ENCODE measurements at places on chromosomes 16 and 17.

DNA sequence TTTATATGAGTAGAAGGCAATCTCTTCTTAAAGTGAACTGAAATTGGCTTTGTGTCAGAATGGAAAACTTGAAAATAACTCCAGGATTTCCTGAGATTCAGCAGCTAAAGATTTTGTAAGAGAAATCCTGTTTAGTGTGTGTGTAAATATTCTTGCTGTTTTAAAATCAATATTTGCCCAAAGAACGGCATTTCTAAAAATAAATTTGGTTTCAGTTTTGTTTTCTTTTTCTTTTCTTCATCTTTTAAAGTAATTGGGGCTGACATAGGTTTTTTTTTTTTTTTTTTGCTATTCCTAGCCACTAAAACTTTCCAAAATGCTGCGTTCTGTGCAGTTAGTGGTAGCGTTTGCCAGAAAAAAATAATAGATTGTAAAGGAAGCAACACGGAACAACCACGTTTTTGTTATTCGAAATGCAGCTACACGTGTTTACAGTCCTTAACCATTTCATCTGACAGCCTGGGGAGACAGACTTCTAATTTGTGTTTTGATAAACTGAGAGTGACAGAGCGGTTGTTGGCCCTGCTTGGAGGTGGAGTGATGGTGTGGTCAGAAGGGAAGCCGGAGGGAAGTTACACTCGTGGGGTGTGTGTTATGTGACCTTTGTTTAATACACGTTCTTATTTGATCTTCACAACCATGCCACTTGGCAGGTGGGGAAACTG lies 21.6 kb upstream of the SMPD3 start:
- DNase-seq, result no peak

GRCh38 chr16:694187-694862 lies 4.1 kb upstream of the WDR24 start:
- no peak for DNase-seq

GRCh38 chr16:18803569-18804462 lies 2.5 kb upstream of the ARL6IP1 start:
- DNase-seq, result peak; percentile 80

DNA sequence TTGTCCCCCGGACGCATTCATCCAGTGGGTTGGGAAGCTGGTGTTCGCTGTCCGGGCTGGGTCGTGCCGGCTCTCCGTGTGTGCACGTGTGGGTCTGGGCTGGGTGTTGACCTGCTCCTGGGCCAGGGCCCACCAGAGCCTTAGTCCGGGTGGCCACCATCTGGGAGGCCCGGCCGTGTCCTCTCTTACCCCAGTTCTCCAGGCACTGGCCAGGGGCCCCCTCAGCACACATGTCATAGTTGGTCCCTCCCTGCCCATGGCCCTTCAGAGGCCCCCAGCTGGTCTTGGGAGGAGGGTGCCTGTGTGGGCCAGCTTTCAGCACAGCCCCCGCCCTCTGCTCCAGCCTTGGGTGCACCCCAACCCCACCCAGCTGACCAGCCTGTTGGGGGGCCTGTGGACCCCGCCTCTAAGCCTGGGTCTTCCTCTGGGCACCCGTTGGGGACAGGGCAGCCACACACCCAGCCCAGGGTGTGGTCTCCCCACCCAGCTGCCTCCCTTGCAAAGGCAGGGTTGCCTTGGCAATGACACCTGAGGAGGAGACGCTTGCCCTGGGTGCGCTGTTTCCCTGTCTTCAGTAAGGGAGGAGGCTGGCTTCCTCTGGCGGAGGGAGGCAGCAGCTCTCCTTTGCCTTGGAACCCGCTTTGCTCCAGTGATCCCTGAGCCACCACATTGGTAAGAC lies 77.4 kb downstream of the JPH3 start:
- DNase-seq, result no peak

DNA sequence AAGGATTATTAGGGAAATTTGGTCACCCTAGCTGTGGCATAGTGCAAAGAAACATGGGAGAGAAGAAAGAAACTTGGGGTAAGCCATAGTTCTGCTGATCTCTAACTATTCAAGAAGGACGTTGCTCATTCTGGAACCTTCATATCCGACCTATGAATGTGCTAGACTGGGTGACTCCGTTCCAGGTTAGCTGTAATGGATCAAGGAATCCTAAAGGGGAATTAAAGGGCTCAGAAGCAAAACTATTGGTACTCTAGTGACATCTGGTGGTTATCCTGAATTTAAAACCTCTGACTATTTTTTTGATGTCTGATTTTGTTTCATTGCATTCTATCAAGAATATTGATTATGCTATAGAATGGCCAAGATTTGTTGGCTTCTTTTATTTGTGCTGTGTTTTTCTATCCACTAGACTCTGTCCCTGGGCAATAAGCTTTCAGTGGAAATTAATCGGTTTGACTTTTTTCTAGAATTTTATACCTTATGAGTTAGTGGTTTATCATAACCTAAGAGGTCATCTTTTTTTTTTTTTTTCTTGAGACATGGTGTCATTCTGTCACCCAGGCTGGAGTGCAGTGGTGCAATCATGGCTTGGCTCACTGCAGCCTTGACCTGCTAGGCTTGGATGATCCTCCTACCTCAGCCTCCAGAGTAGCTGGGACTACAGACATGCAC lies 19.5 kb downstream of the PCTP start:
- peak; percentile 70 for DNase-seq

DNA sequence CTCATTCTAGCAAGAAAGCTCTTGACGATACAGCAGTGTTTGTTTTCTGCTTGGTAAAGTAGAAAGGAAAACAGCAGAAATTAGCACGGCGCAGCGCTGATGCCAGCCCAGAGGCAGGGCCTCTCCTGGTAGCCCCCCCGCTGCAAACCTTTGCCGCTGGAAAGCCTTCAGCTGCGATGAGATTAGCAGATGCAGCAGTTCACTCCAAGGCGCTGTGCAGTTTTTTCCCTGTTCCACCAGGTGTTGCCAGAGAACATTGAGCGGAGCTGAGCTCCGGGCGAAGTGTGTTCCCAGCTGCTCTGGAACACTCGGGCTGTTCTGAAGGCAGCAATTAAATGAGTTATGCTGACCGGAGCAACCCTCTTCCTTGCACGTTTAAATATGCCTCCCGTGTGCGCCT lies 72.5 kb downstream of the RBFOX1 start:
- DNase-seq, result no peak

DNA sequence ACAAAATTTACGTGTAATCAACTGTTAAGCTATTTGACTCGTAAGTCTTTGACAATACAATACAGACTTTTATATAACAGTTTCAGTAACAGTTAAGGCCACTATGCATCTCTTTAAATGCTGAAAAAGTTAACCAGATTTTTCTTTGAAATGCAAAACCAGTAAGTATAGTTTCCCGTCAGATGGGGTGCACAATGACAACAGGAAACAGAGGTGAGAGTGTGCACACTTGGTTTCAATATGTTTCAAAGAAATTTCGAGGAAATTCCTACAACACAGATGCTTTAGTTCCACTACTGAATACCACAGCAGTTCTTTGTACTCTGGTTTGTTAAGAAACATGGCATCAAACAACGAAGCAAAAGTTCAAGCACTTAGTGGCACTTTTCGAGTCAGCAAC lies 48.4 kb downstream of the RNF157 start:
- no peak for DNase-seq

GRCh38 chr16:16175296-16175695 lies 48.0 kb downstream of the ABCC6 start:
- DNase-seq, result no peak

- no peak for DNase-seq
Measured at GRCh38 chr16:27462200-27462845, 60.3 kb downstream of the IL21R start.

GRCh38 chr16:24677388-24677787 lies 52.1 kb upstream of the TNRC6A start:
- DNase-seq, result no peak

- DNase-seq, result peak; percentile 81
Measured at GRCh38 chr17:75542728-75543336, 17.3 kb downstream of the LLGL2 start.

DNA sequence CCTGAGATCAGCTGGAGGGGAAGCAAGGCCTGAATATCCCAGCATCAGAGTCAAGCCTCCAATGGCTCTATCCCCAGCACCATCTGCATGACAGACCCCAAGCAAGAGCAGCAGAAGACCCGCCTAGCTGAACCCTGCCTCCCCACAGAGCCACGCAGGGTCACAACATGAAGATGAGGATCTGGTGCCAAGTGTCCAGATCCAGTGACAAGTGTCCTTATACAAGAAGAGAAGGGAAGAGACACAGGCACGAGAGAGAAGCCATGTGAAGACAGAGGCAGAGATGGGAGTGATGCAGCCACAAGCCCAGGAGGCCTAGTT lies 28.9 kb downstream of the TNFRSF13B start:
- no peak for DNase-seq

DNA sequence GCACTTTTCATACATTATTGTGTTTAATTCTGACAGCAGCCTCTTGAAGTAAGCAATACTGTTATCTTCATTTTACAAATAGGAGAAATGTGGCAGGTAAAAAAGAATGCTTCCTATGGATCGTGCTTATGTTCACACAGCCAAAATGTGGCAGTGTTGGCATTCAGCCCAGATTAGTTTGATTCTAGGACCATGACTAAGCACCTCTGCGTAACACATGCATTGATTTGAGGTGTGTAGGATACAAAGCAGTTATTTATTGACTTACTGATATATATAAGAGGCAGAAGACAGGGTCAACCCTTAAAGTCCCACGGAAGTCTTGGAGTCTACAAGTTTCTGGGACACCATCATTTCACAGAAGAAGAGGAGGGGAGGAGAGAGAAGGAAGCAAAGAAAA lies 1144.4 kb upstream of the GOT2 start:
- DNase-seq, result peak; percentile 71

DNA sequence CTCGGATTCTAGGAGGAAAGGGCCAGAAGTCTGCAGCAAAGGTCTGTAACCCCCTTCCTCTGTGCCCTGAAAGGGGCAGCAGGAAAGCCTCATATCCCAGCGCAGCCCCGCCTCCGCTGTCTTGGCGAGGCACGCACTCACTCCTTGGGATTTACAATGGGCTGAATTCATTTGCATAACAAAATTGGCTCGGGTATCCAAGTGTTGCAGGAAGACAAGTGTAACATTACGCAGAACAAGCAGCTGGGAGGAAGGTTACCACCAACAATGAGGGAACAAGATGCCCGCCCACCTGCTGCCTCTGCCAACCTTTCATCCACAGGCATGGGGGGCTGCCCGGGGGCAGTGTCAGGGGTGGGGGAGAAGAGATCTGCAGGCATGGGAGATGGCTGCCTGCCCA lies 130.4 kb downstream of the MRM1 start:
- DNase-seq, result no peak
